Smooth muscle cell of the brain vasculature (primary cell): ENCODE measurements at places on chromosomes 2 and 18.

DNA sequence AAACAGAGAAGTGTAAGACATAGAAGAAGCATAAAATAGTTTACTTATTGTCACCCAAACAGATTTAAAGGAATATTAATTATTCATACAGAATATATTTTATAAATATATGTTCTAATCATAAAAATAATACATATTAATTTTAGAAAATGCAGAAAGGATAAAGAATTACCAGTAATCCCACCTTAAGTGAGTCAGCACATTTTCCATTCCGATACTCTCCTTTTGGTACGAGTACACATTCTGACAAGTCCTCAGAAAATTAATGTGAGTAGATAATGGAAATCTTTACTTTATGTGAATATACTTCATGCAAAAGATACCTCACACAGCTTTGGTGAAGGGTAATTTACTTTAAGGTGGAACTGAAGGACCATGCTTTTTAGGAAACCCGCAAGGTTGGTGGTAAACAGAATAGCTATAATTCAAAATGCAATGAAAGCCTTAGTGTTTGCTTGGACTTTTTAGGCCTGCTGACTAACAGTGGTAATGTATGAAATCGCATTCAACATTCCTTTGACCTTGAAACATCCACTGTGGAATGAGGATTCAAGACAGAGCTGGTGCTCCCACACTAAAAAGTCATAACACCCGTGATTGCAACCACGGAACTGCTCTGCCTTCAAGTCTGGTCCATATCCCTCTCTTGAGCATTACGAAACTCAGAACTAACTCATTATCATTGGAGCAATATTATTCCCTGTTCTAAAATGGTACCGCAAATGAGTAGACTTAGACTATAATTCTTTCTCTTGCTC, 28.1 kb upstream of the HTR2B start:
- DNase-seq, result no peak

- no peak for DNase-seq
Observed at GRCh38 chr2:27952070-27952469, 61.5 kb downstream of the BABAM2 start.

DNA sequence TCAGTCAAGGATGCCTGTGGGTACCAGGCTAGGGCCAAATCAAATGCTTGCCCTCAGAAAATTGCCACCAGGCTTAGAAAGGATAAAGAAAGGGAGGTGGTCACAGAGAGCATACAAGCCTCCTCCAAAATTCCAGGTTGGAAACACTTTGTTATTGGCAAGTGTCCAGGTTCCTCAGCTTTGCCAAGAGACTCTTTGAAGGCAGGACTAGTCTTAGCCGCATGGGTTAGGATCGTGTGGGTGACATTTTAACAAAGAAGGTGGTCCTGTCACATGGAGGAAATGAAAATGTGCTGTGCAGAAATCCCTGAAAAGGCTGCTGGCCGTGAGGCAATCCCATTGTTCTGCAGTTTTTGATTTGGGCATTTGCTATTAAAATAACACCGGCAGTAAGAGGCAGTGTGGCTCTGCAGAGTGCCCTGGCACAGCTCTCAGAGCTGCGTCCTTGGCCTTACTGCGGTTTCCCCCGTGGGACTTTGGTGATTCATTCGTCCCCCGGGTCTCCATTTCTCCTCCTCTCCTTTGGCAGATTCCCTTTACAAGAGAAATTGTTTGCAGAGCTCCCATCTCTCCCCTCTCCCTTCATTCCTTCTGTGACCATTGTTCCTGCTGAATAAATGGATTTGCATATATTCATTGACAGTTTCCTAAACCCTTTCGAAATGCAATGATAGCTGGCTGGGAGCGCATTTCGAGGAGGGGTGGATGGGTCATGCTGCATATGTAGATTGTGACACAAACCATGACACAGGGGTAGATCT, 187.3 kb downstream of the VAPA start:
- no peak for DNase-seq

DNA sequence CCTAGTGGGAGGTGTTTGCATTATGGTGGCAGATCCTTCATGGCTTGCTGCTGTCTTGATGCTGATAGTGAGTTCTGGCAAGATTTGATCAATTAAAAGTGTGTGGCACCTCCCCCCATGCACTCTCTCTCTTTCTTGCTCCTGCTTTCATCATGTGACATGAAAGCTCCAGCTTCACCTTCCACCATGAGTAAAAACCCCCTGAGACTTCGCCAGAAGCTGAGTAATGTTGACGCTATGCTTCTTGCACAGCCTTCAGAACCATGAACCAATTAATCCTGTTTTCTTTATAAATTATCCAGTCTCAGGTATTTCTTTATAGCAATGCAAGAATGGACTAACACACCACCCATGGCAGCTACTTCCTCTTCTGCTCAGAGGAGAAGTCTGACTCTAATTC, 2181.4 kb upstream of the PIK3C3 start:
- DNase-seq, result no peak

DNA sequence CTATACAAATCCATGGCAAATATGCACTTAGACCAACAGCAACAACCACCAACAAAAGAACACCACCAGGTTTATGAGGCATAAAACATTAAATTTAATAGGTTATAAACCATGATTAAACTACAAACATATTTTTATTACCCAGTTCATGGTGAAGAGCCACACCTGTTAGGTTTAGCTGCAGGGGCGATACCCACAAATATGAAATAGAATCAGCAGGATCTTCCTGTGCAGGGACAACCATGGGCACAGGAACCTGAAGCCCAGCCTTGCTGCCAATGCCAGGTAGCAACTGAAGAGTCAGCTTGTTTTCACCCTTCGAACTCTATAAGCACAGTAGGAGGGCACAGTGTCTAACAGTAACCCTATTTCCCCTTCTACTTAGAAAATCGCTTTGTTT, 675.0 kb downstream of the SATB2 start:
- no peak for DNase-seq

DNA sequence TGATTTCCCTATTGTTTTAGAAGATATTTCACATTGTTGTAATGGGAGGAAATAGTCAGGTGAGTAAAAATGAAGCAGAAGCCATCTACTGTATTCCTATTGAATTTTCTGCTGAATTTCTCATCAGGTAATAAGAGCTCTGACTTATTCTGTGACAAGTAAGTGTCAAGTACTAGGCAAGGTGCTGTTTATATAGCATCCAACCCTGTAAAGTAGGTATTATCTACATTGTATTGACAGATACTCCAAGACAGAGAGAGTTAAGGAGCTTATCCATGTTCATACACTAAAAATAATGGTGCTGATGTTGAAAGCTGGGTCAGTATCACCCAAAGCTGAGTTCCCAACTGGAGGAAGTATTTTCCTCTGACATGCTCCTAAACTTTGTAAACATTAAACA, 106.0 kb downstream of the KCNJ3 start:
- no peak for DNase-seq

GRCh38 chr18:75314117-75314516, 103.5 kb downstream of the TSHZ1 start:
- DNase-seq, result no peak

DNA sequence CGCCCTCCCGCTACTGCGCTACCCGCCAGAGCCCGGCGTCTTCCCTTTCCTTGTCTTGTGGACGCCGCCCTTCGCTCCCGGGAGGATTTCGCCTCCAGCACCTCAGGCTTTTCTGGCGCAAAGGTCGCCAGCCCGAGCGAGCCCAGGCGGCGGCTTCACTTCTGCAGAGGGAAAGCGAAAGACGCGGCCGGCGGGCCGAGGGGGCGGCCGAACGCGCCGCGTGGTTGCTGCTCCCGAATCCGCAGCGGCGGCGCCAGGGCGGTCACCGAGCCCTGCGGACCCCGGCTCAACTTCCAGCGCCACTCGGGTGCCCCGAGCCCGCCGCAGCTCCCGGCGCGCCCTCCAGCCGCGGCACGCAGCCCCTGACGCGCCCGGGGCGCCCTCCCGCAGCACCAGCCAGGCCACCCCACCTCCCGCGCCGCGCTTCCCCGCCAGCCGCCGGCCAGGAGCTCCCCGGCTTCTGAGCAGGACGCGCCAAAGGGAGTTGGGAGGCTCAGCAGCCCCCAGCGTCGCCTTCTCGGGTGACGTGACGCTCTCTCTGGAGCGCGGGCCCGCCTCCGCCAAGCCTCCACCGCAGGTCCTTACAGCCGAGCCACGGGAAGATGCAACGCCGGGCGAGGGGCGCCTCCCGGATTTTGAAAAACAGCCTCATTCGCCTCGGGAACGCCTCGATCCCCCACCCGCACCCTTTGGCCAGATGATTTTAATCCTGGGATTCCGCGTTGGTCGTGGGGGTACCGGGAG, 84.9 kb upstream of the EPB41L3 start:
- DNase-seq, result no peak

DNA sequence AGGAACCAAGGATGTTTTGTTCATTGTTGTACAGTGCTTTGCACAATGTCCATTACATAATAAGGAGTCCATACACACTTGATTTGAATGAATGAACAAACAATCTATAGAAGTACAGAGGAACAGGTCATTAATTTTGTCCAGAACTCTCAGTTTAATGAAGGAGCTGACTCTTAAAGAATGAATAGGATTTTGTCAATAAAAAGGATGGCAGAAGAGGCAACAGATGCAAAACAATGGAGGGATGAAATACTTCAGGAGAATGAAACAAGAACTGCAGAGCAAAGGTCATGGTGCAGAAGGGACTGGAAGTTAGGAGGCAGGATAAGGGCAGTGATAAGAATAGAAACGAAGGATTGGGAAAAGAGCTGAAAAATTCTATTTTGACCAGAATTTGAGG, 28.7 kb upstream of the COL5A2 start:
- DNase-seq, result no peak

- DNase-seq, result no peak
Observed at GRCh38 chr2:44242904-44243303, 32.4 kb upstream of the SLC3A1 start.

DNA sequence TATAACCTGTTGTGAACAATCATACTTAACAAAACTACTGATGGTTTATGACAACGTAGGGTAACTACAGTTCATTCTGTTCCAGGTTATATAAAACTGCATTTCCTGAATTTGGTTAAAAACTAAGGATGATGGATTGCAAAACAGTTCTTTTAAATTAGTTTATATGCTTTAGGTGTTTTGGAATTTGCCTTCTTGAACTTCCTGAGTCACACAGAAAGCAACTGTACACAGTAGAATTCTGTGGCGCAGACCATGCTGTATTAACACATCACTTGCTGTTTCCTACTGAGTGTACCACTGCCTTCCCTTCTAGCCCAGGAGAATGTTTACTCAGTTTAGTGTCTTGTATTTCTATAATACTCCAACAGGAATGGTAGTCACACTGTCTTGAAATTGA, 19.4 kb downstream of the ITGB1BP1 start:
- DNase-seq, result no peak

- no peak for DNase-seq
Observed at GRCh38 chr2:9228088-9228751, 21.6 kb downstream of the ASAP2 start.

- no peak for DNase-seq
Observed at GRCh38 chr2:178152033-178152432, 39.8 kb downstream of the RBM45 start.

GRCh38 chr2:12637754-12638153, 79.0 kb upstream of the TRIB2 start:
- no peak for DNase-seq

DNA sequence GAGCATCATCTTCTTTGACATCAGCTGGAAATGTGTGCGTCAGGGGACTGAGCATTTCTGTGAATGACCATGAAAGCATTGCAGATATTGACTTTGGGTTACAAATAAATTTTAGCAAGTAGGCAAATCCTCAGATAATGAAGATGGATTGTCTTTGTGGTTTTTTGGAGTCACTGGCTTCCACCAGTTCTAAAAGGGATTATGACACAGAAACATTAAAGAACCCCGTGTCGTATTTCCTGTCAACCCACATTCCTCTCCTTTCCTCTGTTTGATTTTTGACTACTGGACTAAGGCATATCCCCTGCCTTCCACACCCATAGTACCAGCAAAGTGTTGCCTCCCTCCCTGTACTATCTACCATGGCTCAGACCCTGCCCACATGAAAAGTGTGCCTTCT, 268.1 kb downstream of the MYO3B start:
- DNase-seq, result no peak

DNA sequence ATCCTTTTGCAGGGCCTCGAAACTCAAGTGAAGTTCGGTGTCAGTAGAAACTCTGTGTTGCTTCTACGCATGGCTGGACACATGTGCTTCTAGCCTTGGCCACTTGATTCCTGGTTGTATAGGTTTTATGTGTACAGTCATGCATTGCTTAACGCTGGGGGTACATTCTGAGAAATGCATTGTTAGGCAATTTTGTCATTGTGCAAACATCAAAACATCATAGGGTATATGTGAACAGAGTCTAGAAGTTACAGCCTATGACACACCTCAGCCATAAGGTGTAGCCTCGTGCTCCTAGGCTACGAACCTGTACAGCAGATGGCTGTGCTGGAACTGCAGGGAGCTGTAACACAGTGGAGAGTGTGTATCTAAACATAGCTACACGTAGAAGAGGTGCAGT, 39.4 kb downstream of the TMEM18 start:
- no peak for DNase-seq

DNA sequence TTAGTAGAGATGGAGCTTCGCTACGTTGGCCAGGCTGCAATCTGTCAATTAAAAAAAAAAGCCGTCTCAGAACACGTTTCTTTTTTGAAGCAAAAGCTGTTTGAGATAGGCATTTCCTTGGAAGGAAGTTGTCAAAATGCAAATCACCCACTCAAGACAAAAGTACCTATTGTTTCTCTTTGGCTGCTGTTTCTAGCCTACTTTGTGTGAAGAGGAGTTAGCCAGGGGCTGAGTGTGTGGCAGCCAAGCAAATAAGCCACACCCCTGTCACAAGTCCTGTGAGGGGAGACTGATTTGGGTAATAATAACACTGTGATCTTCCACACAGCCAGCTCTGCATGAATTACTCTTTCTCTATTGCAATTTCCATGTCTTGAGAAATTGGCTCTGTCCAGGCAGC, 47.4 kb upstream of the CDCA7 start:
- DNase-seq, result no peak

- DNase-seq, result no peak
Observed at GRCh38 chr18:34760444-34760843, 50.3 kb downstream of the DTNA start.

GRCh38 chr2:111957872-111958354, 59.5 kb downstream of the MERTK start:
- DNase-seq, result no peak

DNA sequence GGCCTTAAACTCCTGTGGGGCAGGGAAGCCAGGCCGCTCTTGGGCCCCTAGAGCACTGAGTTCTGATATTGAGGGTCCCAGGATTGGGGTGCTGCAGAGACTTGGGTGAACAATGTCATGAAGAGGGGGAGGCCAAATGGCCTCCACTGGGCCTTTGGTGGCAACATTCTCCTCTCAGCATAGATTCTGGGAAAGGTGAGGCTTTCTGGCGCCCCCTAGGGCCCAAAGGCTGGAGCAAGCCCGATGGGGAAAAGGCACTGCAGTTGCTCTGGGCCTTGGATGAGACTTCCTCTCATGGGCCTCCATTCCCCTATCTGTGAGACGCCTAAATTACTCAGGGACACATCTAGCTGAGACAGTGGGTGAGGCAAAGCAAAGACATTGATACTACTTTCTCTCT, 84.8 kb downstream of the ACAA2 start:
- DNase-seq, result no peak

GRCh38 chr2:101809698-101810097, 112.2 kb downstream of the MAP4K4 start:
- DNase-seq, result no peak
